ENCODE measurements at places on chromosomes 6 and 20.
A peak's percentile ranks its signal among the peaks of the same experiment; 100 is the strongest.

DNA sequence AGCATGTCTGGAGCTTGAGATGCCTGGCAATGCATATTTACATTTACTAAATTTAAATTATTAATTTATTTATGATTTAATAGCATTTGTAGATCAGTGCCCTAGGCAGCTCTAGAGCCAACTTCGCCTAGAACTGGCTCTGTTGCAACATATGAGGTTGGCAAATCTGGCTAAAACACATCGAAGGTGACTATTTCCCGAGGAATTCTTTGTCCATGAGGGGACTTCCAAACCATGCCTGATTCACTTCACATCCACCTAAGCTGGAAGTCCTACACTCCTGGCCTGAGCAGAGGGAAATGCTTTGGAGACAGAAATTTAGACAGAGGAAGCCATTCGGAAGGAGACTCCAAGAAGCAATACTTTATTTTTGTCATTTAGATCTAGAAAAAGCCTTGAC is 211.0 kb upstream of the ARG1 start:
- no peak for DNase-seq

- no peak for DNase-seq
Observed at GRCh38 chr6:79374308-79374707, 139.8 kb upstream of the HMGN3 start.

- DNase-seq = no peak
Observed at GRCh38 chr6:40164345-40164755, 230.1 kb upstream of the MOCS1 start.

- DNase-seq = no peak
Observed at GRCh38 chr6:107644513-107644912, 154.6 kb downstream of the SOBP start.

- DNase-seq = peak; percentile 64
Observed at GRCh38 chr20:43748274-43748673, 21.5 kb upstream of the GTSF1L start.

GRCh38 chr6:127403636-127404035 is 55.6 kb downstream of the KIAA0408 start:
- DNase-seq = peak; percentile 6

- peak; percentile 88 for DNase-seq
Observed at GRCh38 chr20:50272030-50272723, 81.5 kb downstream of the CEBPB start.

DNA sequence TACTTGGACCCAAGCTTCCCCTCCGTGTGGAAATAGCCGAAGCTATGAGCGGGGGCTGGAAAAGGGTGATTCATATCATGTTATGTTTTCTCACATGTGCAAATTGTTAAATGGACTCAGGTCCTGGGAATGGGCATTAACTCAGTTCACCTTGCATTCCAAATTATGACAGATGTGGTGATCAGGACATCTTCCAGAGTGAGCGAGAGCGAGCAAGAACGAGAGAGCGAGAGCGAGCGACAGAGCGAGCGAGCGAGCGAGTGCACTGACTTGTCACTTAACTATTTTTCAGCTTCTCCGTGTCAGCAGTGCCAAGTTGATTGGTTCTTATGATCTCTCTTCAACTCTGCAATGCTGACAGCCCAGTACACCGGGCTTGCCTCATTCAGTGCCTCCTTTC is 437.4 kb upstream of the NRSN1 start:
- no peak for DNase-seq

GRCh38 chr20:58405504-58406291 is 16.7 kb downstream of the VAPB start:
- DNase-seq = no peak

- DNase-seq = peak; percentile 58
Observed at GRCh38 chr6:160733050-160733646, 31.1 kb downstream of the PLG start.

- peak; percentile 17 for DNase-seq
Observed at GRCh38 chr20:21571841-21572690, 58.2 kb upstream of the NKX2-2 start.

DNA sequence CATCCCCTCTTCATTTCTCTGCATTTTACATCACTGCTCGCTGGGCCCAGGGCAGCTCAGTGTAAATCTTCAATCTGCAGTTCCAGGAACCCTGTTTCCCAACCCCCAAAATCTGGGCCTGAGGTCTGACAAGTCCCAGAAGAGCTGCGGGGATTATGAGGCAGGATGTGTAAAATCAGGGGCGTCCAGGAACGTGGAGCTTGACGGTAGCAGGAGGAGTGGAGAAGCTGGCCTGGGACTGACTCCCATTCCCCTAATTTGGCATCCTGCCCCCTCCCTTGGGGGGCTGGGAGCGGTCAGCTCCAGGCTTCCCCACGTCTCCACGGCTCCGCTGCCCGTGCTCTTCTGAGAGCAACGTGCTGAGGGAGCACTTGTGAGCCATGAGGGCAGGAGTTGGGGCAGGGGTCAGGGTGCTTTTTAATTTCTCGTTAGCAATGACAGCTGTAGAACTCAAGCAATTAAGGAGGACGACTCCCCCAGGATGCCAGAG is 23.4 kb upstream of the VEGFA start:
- no peak for DNase-seq

- DNase-seq = no peak
Observed at GRCh38 chr6:78614961-78615360, 252.4 kb upstream of the IRAK1BP1 start.

DNA sequence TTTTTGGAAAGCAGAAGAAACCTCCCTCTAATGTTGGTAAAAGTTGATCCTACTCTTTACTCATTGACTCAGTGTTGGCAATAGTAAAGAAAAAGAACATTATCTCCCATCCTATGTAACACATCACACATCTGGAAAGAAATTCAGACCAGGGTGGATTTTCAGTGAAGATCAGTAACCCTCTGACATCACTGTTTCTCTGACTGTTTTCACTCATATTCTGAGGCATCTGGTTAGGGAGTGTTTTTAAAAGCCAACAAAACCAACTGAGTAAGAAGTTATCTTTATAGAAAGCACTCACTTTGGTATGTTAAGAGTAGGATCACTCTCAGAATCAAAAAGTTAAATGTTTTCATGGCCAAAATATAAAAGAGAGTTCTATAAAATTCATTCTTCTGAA is 143.6 kb downstream of the DST start:
- no peak for DNase-seq

GRCh38 chr20:1296922-1297321 is 30.8 kb downstream of the SNPH start:
- no peak for DNase-seq

DNA sequence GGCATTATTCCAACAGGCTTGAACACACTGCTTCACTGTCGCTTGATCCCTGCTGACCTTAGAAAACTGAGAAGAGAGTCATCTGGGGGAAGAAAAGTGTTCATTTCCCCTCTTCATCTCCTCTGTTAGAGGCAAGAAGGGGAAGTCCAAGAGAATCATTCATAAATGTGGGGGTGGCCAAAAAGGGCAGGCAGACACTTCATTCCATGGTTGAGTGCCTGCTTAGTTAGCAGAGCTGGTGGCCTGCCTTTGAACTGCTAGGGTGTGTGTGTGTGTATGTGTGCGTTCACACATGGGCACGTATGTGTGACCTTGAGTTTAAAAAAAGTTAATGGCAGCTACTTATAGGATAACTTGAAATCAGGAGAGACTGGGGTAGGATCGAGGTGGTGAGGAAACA is 39.4 kb upstream of the RFPL4B start:
- DNase-seq = peak; percentile 61
